ENCODE measurements at places on chromosomes 11 and 22. TPM values are rescaled to one million over a fixed set of nuclear protein-coding genes. Genes with fewer than 3 reads are reported as not detected.

GRAP2 gene
- not detected for polyA plus RNA-seq

TEAD1 gene
- 12.2 TPM for polyA plus RNA-seq

ZP1 gene
- 1.5 TPM for polyA plus RNA-seq

TMA7B gene
- not detected for polyA plus RNA-seq

UCP3 gene
- 6.8 TPM for polyA plus RNA-seq

Measured in neural cell (in vitro differentiated cells).